ENCODE measurements at places on chromosomes 11 and 22.

GRCh38 chr22:31492151-31492550 lies 2.5 kb upstream of the EIF4ENIF1 start:
- DNase-seq, result no peak

- DNase-seq, result no peak
Observed at GRCh38 chr11:64655941-64656601, 65.1 kb downstream of the SLC22A12 start.

DNA sequence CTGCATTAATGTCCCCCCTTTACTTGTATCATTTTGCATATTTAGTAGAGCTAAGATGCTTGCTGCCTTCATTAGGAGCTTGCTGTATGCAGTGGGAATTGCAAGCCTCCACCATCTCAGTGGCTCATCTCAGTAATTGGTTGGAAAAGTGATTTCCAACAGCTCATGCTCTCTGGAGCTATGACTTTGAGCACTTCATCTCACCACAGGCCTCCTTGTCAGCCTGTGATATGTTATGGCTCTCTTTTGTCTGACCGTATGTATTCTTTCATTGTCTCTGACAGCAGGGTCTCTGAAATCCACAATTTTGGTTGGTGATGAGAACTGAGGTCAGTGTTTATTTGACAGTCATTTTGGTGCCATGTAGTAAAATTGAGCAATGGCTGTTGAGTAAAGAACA lies 345.1 kb downstream of the FAT3 start:
- no peak for DNase-seq

GRCh38 chr11:105942921-105943320 lies 79.1 kb downstream of the MSANTD4 start:
- no peak for DNase-seq

DNA sequence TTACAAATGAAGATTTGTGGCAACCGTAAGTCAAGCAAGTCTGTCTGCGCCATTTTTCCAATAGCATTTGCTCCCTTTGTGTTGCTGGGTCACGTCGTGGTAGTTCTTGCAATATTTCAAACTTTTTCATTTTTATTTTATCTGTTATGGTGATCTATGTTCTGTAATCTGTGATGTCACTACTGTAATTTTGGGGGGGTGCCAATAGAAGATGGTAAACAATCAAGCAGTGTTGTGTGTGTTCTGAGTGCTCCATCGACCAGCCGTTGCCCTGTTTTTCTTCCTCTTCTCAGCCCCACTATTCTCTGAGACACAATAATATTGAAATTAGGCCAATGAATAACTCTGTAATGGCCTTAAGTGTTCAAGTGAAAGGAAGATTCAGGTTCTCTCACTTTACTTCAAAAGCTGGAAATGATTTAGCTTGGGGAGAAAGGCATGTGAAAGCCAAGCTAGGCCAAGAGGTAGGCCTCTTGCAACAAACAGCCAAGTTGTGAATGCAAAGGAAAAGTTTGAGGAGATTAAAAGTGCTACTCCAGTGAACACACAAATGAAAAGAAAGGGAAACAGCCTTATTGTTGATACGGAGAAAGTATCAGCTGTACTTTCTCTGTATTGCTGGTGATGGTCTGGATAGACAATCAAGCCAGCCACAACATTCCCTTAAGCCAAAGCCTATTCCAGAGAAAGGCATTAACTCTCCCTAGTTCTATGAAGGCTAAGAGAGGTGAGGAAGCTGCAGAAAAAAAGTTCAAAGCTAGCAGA lies 7.5 kb downstream of the ZC3H12C start:
- DNase-seq, result no peak

DNA sequence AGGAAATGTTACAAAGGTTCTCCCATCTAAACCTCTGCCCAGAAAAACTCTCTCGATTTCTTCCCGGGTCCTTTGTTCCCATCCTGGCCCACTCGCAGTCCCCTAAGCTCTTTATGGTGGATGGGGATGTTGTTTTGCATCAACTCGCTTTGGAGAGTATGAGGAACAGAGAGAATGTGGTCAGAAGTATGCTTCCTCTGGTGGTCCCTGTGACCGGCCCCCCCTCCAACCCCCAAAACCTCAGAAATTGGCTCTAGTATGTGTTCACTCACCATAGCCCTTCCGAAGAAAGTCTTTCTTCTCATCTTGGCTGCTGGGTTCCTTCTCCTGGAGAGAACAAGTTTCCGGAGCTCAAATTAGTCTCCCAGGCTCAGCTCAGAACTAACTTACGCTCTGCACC lies 54.4 kb downstream of the GRAMD1B start:
- no peak for DNase-seq

- DNase-seq, result no peak
Observed at GRCh38 chr11:10561043-10561818, 7.2 kb downstream of the LYVE1 start.

DNA sequence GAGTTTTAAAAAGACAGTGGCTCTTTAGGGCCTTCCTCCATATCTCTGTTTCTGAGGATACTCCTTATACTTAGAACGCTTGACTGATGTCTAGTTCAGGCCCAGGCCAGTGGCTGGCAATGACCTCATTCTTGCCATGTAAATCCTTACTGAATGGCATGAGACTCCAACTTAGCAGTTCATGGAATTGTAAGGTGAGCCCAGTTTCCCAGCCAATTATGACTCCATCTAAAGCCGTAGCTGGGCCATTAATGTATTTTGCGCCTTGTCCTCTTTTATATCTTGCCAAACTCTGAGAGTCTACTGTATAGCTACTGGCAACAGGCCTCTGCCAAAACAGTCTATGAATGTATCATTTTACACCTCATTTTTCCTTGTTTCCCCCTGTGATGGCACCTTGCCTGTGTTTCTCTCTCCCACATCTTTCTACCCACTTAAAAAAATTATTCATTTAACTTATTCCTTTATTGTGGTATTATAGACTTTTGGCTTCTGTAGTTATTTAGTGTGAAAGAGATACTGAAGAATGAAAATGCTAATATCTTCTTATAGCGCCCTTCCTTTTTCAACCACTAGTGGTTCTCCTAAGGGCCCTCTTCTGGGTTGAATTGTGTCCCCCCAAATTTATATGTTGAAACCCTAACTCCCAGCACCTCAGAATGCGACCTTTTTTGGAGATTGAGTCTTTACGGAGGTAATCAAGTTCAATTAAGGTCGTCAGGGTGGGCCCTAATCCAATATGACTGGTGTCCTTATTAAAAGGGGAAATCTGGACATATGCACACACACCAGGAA lies 67.4 kb downstream of the ZNRF3 start:
- no peak for DNase-seq

DNA sequence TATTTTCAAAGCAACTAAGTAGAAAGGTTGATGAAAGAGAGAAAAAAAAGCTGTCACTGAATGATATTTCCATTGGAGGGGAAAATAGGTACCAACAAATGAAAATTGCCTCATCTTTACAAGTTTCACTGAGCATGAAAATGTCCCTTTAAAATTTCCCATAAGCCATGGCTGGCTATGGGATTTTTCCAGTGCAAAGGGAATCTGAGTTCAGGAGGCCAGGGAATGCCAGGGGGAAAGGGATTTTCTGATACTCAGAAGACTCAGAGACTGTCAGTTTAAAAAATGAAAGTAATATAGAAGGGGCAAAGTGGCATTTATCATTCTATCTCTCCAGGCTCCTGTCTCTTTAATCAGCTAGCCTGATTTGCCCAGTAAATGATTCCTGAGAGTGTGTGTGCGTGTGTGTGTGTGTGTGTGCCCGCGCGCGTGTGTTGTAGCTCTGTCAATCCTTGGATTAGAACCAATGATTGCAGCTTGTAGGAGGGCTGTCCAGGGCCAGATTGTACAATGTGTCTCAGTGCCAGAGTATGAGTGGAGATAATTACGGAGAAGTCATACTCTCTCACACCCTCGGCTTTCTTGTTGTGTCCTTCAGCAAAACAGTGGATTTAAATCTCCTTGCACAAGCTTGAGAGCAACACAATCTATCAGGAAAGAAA lies at the start of gene NTM:
NTM (plus strand) TSS at position 526 of the 662 bp plus-strand sequence.
- no peak for DNase-seq

DNA sequence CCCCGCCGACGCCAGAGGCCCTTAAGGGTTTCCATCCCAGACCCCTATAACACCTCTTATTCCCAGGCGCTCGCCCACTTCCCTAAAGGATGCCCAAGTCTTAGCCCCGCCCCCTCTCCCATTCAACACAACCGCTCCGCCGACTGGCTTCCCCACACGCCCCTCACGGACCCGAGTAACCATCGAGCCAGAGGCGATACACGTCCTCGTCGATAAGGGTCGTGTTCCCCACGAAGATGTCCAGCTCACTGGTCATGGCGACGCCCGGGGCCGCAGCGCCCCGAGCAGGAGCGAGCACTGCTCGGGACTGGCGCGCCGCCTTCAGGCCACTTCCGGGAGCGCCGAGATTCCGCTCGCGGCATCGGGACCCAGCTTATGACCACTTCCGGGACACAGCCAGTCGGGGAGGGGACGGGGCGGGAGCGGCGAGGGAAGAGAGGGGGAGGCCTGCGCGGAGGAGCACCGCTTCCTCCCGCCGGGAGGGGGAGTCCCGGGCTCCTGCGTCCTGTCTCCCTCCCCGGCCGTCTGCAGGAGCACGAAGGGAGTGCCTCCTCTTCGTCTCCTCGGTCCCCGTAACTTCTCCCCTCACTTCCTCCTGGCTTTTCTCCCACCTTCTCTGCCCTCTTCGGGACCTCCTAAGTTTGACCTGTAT lies at the start of gene FIBP:
FIBP (minus strand) TSS at position 309 of the 652 bp plus-strand sequence; CDS start at position 256, 53 bp downstream.
- peak; percentile 88 for DNase-seq
